ENCODE measurements at places on chromosomes 7 and 10.

GRCh38 chr7:17713584-17713983 lies 226.7 kb downstream of the SNX13 start:
- DNase-seq, result no peak

- no peak for DNase-seq
These were observed 561.7 kb downstream of the SDK1 start for GRCh38 chr7:3862774-3863173.

- no peak for DNase-seq
These were observed 28.4 kb downstream of the ITGB1 start for GRCh38 chr10:32929634-32930033.

DNA sequence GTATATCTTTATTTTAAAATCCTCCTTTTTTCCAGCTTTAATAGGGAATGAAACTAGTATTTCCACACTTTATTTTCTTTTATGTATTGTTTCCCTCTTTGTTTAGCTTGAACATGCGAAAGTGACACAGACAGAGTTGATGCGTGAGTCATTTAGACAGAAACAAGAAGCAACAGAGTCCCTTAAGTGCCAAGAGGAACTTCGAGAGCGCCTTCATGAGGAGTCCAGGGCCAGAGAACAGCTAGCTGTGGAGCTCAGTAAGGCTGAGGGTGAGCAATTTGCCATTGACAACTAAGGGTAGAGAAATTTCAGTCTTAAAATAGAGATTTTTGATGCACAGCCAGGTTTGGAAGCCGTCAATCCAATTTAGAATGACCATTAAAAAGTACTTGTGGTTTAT lies 73.1 kb downstream of the CYP51A1 start:
- no peak for DNase-seq

DNA sequence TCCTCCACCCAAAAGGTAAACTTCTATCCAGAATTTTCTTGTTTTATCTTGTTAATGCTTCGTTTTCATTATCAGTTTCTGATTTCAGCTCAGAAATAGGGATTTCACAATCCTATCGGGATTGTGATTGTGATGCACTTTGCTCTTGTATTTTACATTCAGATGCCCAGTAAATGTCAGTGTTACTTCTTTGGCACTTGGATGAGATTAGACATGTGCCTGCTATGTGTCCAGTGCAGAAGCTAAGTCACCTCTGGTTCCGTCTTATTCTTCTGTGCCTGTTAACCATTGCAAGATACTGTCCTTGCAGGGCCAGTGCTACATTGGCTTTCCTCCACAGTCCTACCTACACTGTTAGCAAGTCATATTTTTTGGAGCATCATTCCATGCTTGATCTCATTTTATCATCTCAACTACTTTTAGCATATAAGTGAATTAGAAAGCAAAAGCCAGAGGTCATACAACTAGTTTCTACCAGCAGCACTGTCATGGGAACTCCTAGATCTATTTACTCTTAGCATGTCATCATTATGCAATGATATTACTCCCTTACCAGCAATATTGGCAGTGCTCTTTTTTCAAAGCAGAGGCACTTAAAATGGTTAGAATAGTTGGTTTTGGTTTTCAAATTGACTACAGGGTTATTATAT lies 26.7 kb downstream of the ZNF277 start:
- DNase-seq, result no peak

DNA sequence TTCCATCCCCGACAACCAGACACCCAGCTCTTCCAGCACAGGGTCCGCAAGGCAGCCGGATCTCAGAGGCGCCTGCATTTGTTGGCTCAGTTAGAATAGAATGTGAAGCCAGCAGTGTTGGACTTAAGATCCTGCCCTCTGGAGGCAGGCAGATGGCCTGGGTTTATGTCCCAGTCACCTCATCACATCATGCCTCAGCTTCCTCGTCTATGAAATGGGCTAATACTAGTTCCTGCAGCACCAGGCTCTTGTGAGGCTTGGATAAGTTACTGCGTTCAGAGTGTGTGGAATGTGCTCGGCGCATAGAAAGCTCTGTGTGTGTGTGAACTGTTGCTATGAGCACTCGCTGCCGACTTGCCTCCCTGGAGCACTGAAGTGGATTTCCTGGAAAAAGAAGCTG lies 202.5 kb upstream of the GPR26 start:
- no peak for DNase-seq

GRCh38 chr10:70907637-70908405 lies 19.5 kb upstream of the PCBD1 start:
- no peak for DNase-seq

GRCh38 chr10:20380401-20380800 lies 516.7 kb downstream of the NEBL start:
- DNase-seq, result no peak

GRCh38 chr10:73232887-73233286 lies 14.2 kb downstream of the DNAJC9 start:
- no peak for DNase-seq

GRCh38 chr10:4136121-4136520 lies 351.1 kb upstream of the KLF6 start:
- no peak for DNase-seq

DNA sequence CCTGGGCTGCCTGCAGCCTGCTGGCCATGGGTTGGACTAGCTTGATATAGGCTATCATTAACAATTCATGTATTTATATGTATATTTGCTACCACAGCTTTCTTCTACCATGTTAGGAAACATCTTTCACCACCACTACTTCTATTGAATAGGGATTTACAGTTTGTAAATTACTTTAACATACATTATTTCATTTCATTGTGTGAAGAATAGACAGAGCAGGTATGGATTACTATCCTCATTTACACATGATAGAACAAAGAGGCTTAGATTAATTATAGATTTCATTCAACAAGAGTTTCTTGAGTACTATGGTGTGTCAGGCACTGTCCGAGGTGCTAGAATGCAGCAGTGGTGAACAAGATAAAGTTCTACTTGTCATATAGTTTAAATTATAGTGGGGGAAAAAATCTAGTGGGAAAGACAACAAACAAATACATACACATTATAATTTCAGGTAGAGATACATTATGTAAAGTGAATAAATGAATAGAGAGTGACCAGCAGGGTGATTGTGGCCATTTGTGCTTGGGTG lies 20.6 kb downstream of the VTI1A start:
- no peak for DNase-seq

DNA sequence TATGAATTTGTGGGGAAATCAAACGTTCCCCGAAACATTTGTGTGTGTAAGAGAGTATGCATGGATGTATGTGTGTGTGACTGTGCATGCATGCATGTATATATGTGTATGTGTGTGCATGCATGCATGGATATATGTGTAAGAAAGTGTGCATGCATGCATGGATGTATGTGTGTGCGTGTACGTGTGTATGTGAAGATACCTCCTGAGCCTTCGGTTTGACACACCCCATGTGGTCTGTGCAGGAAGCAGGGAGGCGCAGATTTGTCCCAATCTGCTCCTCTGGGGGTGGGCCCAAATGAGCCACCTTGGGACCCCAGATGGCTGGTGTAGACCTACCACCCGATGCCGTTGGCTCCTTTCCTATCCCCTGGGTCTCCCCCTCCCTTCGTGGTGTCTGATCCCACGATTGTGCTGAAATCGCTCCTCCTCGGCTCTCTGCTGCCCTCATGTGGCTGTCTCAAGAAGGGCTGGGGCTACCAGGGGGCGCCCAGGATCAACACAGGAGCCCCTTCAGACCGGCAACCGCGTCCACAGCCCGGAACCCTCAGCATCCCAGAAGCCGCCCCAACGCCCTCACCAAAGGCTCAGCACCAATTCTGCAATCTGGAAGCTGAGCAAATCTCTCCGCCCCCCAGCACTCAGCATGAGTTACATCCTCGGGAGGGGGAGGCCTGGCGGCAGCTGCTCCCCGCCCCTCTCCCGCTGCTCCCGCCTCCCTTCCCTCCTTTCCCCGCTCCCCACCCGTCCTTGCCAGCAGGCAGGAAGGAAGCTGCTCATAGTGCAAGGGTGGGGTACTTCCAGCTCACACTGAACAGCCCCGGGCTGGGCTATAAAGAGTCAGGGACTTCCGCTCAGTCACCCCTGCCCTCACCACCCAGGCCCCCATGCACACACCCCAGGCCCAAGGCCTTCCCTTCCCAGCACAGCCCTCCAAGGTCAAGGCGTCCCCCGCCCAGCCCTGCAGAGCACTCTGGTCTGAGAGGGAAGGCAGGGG lies 2.3 kb upstream of the NOS3 start:
- DNase-seq, result no peak

- DNase-seq, result no peak
These were observed 28.3 kb upstream of the OLAH start for GRCh38 chr10:15015451-15015850.

- no peak for DNase-seq
These were observed 44.8 kb upstream of the LOXL4 start for GRCh38 chr10:98312822-98313221.

- DNase-seq, result no peak
These were observed 175.6 kb downstream of the TCF7L2 start for GRCh38 chr10:113125612-113126011.

DNA sequence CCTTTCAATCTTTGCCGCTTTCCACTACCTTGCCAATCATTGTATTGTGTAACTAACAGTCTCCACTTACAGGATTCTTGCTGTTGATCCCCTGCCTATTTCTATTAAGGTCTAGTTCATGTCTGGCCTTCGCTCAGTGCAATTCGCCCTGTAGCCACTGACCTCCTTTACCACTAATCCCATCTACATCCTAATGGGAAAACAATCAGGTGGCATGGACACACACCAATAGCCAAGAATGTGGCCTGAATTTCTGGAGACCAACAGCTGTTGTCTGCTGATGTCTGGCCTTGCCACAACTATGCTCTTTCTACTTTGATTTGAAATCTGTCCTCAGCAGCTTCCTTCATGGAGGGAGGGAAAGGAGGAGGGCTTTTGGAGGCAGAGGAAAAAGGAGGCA lies 546.2 kb downstream of the SORCS3 start:
- DNase-seq, result no peak

GRCh38 chr7:102012941-102013461 lies 195.6 kb downstream of the CUX1 start:
- DNase-seq, result no peak

Data from esophagus squamous epithelium (tissue), 5 donors.